ENCODE measurements at places on chromosomes 3 and 15. TPM values are rescaled to one million over a fixed set of nuclear protein-coding genes. Genes with fewer than 3 reads are reported as not detected.

Gene PLSCR5
- not detected for total RNA-seq

Gene EPHB3
- total RNA-seq: not detected

- no peak for DNase-seq
These were observed 66.3 kb upstream of the AKAP13 start for GRCh38 chr15:85314146-85314545.

DNA sequence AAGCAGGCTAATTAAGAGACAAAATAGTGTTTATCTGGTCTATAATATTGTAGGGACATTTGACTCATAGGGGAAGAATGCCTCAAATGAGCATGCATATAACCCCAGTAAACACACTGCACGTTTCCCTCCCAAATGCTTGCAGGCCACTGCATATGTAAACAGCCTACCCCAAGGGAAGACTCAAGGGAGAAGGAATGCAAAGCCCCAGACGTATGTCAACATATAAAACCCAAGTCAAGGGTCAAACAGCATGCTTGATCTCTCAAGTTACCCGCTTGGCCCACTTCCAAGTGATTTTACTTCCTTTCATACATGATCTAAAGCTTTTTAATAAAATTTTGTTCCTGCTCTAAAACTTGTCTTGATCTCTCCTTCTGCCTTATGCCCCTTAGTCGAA, 1090.0 kb downstream of the OTOL1 start:
- DNase-seq: no peak

Gene NTRK3
- total RNA-seq: not detected

Gene CAMKV
- not detected for total RNA-seq

DNA sequence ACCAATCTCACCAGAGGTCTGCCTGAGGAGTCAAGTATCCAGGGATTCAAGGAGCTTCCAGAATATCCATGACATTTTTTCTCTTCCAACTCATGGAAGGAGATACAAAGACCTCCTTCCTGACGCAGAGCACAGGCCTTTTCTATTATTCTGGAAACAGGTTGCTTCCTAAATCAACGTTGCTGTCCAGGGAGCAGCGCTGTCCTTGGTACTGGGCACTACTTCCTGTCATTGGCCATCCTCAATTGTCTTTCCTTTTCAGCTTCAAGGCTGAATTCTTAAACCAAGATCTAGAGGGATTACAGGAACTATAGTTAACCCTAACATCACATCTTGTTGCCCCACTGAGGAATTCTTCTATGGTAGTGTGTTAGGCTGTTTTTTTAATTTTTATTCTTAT, 50.4 kb upstream of the TBC1D21 start:
- DNase-seq: no peak

- DNase-seq: peak; percentile 45
These were observed 339.7 kb upstream of the NR2F2 start for GRCh38 chr15:95990833-95991232.

GRCh38 chr15:98330692-98331435, 317.5 kb upstream of the IGF1R start:
- no peak for DNase-seq

Gene IL16
- 144 TPM for total RNA-seq

Gene GOLGA8T
- 0.47 TPM for total RNA-seq

Gene ITIH3
- total RNA-seq: not detected

Gene CACNA1D
- 1.5 TPM for total RNA-seq

DNA sequence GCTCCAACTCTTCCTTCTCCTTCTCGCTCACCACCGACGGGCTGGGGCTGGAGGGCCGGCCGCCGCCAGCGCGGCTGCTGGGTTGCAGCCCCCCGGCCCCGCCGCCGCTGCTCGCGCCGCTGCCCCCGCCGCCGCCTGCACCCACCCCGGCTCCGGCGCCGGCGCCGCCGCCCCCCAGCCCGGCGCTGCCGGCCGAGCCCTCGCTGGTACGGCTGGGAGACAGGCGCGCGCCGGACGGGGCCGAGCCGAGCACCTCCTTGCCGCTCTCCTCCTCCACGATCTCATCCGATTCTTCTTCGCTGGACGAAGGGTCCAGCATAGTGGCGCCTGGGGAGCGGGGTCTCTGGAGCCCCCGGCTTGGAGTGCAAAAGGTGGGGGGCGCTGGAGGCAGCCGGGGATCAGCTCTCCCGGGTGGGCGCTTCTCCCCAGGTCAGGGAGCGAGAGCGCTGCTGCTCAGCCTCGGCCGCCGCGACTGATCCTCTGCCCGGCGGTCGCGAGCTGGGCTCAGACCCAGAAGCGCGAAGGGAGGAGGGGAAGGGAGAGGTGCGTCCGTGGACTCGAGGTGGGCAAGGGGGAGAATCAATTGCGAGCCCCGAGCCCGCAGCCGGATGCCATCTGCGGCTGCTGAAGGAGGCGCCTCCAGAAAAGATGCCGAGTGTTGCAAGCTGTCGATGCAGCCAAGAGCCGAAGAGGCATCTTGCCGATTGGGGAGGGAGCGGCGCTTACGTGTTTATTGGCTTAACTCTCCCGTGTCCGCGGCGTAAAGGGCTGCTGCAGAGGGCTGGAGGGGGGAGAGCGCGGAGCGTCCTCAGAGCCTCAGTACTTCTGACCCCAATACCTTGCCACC, at the start of gene CADPS:
CADPS (minus strand) TSS at position 706 of the 847 bp plus-strand sequence; CDS start at position 319, 387 bp downstream.
- DNase-seq: no peak

GRCh38 chr3:35705904-35706303, 66.6 kb downstream of the ARPP21 start:
- DNase-seq: no peak

- DNase-seq: no peak
These were observed 106.5 kb upstream of the ACP3 start for GRCh38 chr3:132210476-132211346.

Data from activated CD8-positive, alpha-beta memory T cell treated with anti-CD3 and anti-CD28 coated beads, Interleukin-2, amount 10 ng/mL, durations not matched to agents 7 days and 5 days (primary cell).